ENCODE measurements at places on chromosomes 7 and 10.

GRCh38 chr7:75914655-75915415 lies at the start of gene POR:
TSS of gene POR (plus strand) at chr7:75915155. CDS start at chr7:75954002, 38,847 bp downstream.
- peak; percentile 96 for DNase-seq

- no peak for DNase-seq
Observed at GRCh38 chr10:33483124-33483815, 148.8 kb upstream of the NRP1 start.

DNA sequence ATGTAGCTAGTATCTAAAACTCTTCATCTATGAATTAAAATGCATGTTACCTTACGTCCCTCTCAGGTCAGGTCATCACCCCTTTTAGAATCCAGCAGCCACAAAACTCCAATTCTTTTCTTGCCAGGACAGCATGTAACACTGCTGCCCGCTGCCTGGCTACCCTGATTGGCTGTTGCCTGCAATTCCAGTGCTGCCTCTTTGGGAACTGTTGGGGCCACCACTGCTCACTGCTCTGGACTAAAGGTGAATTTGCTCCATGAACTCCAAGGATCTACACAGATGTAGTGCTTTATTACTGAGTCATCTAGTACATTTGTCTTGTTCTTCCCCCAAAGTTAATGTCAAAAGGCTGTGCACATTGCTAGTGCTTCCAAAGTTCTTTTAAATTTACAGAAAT lies 40.4 kb downstream of the SCIN start:
- DNase-seq = no peak

DNA sequence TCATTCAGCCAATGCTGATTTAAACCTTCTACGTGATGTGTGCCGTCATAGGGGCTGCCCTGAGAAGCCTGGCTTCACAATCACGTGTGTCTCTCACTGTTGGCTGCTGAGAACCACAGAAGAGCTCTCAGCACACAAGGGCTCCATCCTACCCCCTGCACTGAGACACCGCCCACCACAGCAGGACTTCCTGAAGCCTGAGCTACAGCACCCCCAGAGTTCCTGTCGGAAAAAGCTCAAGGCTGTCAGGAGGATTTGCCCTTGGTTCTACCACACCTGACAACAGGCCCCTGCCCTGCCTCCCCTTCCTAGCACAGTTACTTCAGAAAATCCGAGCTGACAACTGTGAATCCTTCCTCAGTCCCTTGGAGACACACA lies 191.9 kb downstream of the MAD1L1 start:
- no peak for DNase-seq

DNA sequence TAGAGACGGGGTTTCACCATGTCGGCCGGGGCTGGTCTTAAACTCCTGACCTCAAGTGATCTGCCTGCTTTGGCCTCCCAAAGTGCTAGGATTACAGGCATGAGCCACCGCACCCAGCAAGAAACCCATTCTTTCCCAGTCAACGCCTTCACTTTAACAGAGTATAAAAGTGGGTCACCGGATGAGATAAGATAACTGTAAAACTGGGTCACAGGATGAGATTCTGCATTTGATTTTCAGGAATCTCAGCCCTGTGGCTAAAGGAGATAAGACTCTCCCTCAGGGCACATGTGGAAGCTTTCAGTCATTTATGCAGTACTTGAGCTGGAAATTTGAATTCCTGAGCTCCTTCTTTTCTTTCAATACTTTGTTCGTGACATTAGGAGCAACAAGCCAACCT lies 70.8 kb downstream of the LRRC17 start:
- no peak for DNase-seq

DNA sequence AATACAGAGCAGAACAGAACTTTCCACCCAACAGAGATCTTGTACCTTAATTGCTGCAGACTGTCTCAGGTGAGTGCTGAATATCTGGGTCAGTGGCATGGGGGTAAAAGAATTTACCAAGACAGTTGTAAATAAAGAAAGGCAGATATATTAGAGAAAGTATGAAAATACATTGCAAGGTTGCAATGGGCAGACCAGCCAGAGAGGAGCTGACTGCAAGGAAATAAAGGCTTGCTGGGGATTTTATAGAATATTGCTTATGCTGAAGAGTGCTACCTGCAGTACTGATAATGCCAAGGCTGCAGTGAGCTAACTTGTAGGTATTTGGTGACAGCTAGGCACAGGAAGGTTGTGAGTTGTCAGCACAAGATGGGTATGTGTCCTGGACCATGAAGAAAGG lies 171.0 kb upstream of the TRIM24 start:
- DNase-seq = no peak

- no peak for DNase-seq
Observed at GRCh38 chr10:70765794-70766594, 19.2 kb downstream of the TBATA start.

DNA sequence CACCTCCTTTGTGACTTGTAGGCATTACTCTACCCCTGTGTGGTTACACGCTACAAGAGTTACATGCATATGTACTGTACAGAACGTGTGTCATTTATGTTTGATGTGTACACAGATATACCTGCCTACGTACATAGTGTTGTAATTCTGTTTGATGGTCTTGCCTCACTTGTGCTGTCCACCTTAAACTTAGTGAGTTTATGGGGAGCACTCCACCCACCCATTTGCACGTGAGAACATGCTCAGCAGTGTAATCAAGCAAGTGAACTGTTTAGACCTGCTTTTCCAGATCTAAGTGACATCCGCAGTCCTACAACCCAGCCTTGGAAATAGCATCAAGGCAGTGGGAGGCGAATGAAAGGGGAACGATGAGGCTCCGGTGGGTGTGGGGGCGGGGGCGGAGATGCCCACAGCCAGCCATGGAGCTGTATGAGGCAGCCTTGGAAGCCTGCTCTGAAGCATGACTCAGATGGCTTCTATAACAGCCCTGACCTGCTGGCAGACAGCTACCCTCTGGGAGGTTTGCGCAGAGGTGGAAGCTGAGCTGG lies 52.1 kb downstream of the SUFU start:
- no peak for DNase-seq

- no peak for DNase-seq
Observed at GRCh38 chr10:72783410-72783833, 91.5 kb downstream of the MCU start.

DNA sequence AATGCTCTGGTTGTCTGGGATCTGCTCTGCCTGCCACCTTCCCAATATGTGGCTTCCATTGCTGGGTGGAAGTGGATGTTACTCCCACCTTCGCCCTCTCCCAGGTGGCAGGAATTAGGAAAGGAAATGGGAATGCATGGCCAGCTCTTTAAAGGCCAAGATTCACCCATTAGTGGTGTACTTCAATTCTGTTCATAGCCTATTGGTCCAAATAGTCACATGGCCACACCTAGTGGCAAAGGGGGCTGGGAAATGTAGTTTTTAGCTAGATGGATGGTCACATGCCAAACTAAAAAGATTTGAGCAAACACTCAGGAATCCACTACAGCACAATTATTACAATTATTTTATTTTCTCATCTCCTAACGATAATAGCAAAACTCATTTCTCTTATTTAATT lies 135.1 kb downstream of the NPY start:
- DNase-seq = no peak

DNA sequence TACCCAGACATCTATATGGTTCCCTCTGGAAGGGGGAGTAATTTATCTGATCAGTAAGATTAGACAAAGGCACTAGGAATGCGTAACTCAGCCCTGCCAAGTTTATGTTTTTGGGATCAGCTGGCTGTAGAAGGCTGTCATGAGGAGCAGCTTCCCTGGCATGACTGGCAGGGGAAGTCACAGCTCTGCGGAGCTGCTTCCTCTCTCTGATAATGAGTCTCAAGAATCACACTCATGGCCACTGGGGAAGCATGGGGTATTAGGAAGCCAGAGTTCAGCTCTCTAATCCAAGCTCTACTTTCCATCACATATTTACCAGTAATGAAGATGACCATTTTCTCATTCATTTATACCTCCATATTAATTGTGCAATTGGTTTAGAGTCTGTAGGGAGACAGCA lies 758.9 kb downstream of the GRM8 start:
- no peak for DNase-seq

GRCh38 chr10:61961278-61961677 lies 59.8 kb downstream of the ARID5B start:
- DNase-seq = peak; percentile 7

DNA sequence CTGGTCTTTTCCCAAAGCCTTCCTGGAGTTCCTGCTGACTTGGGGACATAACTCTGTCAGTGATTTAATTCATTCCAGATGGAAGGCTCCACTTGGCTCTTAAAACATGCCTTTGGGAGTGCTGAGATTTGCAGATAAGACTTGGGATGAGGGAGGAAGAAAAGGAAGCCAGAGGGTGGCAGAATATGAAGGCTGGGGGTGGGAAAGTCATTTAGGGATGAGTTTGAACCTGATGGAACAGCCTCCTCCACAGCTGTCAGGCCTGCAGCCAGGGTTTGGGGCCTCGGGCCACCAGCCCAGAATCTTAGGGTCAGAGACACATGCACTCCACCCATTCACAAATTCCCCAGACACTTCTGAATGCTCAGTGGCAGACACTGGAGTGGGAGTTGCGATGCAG lies 28.4 kb upstream of the EIF5AL1 start:
- DNase-seq = no peak

DNA sequence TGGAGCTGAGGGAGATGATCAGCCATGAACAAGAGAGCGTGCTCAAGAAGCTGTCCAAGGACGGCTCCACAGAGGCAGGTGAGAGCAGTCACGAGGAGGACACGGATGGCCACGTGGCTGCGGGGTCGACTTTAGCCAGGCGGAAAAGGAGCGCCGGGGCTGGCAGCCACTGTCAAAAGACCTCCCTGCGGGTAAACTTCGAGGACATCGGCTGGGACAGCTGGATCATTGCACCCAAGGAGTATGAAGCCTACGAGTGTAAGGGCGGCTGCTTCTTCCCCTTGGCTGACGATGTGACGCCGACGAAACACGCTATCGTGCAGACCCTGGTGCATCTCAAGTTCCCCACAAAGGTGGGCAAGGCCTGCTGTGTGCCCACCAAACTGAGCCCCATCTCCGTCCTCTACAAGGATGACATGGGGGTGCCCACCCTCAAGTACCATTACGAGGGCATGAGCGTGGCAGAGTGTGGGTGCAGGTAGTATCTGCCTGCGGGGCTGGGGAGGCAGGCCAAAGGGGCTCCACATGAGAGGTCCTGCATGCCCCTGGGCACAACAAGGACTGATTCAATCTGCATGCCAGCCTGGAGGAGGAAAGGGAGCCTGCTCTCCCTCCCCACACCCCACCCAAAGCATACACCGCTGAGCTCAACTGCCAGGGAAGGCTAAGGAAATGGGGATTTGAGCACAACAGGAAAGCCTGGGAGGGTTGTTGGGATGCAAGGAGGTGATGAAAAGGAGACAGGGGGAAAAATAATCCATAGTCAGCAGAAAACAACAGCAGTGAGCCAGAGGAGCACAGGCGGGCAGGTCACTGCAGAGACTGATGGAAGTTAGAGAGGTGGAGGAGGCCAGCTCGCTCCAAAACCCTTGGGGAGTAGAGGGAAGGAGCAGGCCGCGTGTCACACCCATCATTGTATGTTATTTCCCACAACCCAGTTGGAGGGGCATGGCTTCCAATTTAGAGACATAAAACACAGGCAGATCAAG lies 3.3 kb downstream of the GDF2 start:
- no peak for DNase-seq

- DNase-seq = no peak
Observed at GRCh38 chr7:22969010-22969431, 44.9 kb downstream of the HYCC1 start.

DNA sequence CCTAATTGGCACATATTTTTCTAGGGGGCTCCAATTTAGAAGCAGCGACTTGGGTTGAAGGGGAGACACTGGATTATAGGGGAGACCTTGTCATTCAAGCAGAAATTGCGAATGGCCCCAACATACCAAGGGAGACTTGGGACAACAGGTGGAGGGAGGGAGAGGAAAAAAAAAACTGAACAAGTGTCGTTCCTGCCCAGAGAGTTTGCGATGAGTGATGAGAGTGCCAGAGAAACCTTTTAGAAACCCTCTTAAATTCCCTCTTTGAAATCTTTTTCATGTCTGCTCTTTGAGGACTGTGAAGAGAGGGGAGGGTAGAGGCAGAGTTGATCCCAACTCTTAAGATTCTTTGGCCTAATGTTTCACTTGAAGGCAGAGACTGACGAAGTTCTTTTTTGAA lies 24.3 kb downstream of the RBM20 start:
- no peak for DNase-seq

DNA sequence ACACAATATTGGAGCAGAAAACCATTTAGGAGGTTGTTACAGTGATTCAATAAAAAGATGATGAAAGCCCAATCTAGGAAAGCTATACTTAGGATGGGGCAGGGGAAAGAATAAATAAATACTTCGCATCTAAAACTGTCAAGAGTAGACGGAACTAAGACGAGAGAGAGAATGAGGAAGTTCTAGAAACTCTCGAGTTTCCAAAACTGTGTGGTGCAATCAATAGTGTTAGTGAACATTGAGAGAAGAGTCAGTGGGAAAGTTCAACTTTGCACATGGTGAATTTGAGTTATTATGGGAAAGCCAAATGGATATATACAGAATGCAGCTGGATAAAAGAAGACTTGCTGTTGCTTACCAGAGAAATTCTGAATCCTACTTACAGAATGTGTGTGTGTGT lies 133.8 kb upstream of the MEOX2 start:
- DNase-seq = no peak

DNA sequence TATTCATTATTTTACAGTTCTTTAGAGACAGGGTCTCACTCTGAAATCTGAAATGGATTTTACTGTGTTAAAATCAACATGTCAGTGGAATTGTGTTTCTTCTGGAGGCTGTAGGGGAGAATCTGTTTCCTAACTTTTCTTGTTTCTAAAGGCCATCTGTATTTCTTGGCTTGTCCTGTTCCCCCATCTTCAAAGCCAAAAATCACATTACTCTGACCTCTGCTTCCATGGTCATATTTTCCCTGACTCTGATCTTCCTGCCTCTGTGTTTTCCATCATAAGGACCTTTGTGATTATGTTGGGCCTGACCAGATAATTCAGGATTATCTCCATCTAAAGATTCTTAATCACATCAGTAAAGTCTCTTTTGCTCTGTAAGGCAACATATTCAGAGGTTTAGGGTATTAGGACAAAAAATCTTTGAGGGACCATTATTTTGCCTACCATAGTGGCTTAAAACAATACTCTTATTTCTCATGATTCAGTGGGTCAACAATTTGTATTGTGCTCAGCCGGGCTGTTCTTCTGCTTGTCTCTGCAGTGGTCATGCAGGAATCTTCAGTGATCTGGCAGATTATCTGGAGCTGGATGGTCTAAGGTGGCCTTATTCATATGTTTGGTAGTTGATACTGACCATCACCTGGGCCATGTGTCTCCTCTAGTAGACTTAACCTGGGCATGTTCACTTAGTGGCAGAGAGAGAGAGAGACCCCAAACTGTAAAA lies 5.7 kb downstream of the ANLN start:
- DNase-seq = no peak

- DNase-seq = no peak
Observed at GRCh38 chr7:64811767-64812166, 17.5 kb downstream of the ZNF138 start.

- no peak for DNase-seq
Observed at GRCh38 chr7:28114056-28114455, 66.5 kb downstream of the JAZF1 start.

DNA sequence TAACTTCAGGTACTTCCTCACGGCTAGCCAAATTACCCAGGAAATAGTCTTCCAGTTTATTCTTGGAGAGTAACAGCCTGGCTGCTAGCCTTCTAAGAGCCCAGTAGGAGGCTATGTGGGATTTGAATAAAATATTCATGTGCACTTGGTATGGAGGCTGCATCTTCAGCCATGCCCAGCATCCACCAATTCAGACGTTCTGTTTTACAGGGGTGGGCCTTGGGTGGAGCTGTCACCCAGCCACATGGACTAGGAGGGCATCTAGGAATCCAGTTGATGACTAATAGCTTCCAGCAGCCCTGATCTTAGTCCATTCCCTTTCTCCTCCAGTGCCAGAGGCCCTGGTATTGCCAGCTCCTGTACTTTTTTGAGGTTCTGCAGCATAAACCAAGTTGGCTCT lies 66.3 kb upstream of the ZRANB1 start:
- DNase-seq = no peak

All from T-helper 2 cell (primary cell).